ENCODE measurements at places on chromosomes 11 and 22.
A peak's percentile ranks its signal among the peaks of the same experiment; 100 is the strongest.

DNA sequence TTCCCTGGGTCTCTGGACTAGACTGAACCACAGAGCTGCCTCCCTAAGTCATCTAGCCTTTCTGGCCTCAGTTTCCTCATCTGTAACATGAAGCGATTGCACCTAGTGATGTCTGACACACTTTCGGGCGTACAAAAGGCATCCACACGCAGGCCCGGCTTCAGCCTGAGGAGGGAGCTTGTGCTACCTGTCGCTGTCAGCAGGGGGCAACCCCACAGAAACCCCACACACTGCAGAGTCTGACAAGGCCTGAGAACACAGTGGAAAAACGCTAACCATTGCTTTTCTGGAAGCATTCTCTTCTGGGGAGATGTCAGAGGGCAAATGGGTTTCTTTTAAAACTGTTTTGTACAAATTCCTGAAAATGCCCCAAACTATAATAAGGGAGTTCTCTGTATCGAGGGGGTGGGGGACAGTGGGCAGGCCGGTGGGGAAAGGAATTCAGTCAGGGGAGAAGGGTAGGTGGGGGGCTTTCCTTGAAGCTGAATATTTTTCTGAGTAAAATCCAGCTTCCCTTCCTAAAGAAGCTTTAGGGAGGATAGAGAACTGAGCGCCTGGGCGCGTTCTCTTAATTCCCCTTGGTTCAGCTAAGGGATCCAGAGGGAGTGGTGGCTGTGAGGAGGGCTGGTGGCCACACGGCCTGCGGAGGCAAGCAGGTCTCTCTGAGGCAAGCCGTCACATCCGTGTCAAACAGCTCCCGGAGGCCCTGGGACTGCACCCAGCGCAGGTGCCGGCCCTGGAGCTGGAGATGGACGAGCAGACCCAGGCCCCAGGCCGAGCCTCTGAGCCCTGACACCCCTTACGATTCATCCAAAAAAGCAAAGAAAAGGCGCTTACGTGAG is 533 bp downstream of the ELF5 start:
- peak; percentile 30 for DNase-seq

GRCh38 chr11:10784232-10785145 is 24.2 kb downstream of the EIF4G2 start:
- no peak for DNase-seq

DNA sequence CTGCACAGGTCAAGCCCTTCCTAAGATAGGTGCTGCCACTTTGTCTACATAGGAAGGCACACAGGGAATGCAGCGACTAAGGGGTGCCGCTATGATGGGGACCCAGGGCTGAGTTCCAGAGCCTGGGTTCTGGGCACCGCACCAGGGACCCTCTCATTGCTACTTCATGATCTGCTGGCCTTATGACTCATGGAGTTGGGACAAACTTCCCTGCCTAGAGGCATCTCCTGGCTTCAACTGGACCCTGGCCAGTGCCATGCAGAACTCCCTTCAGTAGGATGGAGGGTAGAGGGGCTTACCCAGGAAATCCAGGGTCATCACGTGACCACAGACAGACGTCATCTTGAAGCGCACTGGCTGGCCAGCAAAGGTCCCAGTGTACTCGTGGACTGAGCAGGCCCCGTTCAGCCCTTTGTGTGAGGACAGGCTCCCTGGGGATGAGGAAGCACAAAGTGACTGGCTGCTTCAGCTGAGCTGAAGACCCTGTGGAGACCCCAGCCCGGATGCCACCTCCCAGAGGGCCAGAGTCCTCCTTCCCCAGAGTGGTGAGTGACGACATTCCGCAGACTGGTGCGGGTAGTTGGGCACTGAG is 8.4 kb downstream of the TOP3B start:
- no peak for DNase-seq

GRCh38 chr11:127507851-127508250 is 507.3 kb upstream of the KIRREL3 start:
- DNase-seq, result no peak

DNA sequence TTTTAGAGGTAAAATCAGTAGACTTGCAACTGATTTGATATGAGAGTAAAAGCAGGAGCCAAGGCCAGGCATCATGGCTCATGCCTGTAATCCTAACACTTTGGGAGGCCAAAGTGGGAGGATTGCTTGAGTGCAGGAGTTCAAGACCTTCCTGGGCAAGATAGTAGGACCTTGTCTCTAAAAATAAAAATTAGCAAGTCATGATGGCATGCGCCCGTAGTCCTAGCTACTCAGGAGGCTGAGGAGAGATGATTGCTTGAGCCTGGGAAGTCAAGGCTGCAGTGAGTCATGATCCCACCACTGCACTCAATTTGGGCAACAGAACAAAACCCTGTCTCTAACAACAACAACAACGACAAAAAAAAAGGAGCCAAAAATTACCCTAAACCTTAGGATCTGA is 13.5 kb downstream of the SGSM3 start:
- DNase-seq, result no peak

GRCh38 chr11:62352355-62353336 is 15.4 kb downstream of the ASRGL1 start:
- no peak for DNase-seq

DNA sequence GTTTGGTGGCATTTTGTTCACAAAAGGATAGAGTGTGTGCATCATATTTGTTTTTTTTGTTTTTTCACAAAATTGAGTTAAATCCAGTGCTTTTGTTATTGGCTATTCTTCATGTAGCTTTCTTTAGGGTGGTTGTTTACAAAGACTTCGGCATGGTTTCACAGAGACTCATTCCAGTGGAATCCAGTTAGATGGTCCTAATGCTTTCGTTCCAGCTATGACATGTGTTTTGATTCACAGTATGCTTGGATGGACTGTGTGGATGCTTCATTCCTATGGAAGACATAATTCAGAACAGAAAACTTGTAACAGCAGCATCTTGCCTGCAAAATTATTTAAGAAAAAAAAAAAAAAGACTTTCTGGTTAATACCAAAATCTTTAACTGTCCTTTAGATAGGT is 97.9 kb downstream of the PDHX start:
- DNase-seq, result no peak

GRCh38 chr22:22124374-22124773 is 120.2 kb upstream of the VPREB1 start:
- DNase-seq, result no peak

DNA sequence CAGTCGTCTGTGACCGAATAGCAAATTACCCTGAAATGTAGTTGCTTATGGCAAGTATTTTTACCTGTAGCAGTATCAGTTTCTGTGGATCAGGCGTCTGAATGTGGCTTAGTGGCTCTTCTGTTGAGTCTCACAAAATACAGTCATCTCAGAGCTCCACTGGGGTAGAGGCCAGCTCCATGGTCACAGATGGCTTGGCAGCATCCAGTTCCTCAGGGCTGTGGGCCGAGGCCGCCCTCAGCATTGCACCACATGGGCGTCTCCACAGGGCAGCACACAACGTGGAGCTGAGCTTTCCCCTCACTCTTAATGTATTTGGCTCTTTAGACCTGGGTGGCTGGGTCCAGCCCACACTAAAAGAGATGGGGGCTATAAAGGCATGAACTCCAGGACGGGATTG is 57.8 kb downstream of the SBF1 start:
- DNase-seq, result no peak

- DNase-seq, result no peak
Measured at GRCh38 chr11:86148345-86148747, 79.5 kb upstream of the PICALM start.

- no peak for DNase-seq
Measured at GRCh38 chr22:35777335-35777975, 59.8 kb downstream of the APOL5 start.

DNA sequence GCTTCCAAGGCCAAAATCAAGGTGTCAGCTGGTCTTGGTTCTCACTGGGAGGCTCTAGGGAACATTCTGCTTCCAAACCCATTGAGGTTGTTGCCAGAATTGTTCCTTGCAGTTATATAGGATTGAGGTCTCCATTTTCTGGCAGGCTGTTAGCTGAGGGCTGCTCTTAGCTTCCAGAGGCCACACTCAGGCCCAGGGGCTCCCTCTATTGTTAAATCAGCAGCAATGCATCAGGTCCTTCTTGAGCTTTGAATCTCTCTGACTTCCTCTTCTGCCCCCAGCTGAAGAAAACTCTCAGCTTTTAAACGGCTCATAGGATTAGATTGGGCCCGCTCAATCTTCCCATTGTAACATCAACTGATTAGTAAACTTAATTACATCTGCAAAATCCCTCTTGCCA is 39.3 kb upstream of the BSX start:
- peak; percentile 39 for DNase-seq

DNA sequence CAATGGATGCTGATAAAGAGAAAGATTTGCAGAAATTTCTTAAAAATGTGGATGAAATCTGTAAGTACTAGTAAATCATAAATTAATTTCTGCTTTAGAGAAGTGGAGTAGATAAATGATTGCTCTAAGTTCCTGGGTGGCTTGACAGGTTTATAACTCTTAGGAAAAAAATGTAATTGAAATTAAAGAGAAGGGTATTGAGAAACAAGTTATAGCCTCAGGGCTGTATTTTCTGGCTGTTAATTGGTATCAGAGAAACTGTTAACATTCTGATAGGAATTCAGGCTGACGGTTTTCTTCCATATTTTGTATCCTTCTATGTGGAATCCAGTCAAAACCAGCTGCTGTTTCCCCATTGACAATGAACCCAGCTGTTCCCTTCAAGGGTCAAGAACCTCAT is 1.9 kb downstream of the TTC12 start:
- DNase-seq, result no peak

DNA sequence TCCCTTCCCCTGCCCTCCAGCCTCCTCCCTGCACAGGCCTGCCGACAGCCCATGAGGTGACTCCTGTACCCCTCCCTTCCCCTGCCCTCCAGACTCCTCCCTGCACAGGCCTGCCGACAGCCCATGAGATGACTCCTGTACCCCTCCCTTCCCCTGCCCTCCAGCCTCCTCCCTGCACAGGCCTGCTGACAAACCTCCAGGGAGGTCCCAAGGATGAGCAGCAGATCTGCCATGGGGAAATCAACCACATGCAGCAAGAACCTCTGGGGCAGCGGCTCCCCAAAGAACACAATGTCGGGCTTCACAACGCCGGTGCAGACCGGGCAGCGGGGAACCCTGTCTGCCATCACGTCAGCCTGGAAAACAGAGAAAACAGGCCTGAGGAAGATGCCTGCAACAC is 12.3 kb downstream of the SIRT3 start:
- DNase-seq, result no peak

- DNase-seq, result no peak
Measured at GRCh38 chr22:44128958-44129618, 51.6 kb upstream of the PARVG start.

GRCh38 chr22:44439356-44440223 is 58.4 kb downstream of the RTL6 start:
- no peak for DNase-seq

DNA sequence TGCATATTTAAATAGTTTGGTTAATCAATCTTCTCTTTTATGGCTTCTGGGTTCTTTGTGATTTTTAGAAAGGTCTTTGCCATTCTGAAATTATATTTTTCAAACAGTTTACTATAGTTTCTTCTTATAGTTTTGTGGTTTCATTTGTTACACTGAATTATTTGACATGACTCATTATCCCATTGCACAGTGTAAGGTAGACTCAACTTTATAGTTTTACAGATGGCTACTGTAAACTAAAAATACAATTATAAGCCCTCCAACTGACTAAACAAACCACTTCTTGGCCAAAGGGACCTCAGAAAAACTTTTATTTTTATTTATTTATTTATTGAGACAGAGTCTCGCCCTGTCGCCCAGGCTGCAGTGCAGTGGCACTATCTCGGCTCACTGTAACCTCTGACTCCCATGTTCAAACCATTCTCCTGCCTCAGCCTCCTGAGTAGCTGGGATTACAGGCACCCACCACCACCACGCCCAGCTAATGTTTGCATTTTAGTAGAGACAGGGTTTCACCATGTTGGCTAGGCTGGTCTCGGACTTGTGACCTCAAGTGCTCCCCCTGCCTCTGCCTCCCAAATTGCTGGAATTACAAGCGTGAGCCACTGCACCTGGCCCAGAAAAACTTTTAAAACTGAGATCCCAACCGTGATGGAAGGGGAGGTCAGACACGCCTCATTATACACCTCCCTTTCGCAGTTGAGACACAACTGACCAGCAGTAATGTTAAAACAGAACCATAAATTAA is 14.1 kb upstream of the RAC2 start:
- DNase-seq, result no peak
